ENCODE measurements at places on chromosomes 13 and 19.

GRCh38 chr13:41356786-41357185 is 45.7 kb downstream of the NAA16 start:
- DNase-seq: no peak

DNA sequence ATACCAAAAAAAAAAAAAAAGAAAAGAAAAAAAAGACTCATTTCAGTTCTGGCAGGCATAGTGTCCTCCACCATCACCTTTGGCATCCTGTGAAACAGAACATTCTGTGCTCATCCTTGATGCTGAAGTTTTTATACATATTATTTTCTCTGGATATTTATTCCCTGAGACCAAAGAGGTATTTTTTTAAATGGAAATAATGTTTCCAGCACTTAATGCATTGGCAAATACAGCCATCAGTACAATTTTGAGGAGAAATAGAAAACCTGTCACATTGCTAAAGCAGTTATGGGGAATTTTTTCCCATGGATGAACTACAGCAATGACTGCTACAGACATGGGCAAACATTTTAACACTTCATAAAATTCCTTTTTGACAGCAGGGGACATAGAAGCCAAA is 312.4 kb downstream of the DNAJC15 start:
- no peak for DNase-seq

DNA sequence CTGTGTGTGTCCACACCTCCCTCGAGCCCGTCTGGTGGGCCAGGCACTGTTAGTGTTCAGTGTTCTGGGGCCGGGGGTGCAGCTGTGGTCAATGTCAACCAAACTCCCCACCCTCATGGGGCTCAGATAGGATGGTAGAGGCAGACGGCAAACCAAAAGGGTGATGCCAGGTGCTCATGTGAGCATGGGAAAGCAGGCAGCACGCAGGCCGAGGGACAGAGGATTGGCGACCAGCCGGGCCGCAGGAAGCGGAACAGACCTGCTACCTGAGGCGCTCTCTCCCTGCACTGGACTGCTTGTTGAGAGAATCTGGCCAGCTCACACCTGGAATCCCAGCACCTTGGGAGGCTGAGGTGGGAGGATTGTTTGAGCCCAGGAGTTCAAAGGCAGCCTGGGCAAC is 29.1 kb downstream of the DHX34 start:
- no peak for DNase-seq

DNA sequence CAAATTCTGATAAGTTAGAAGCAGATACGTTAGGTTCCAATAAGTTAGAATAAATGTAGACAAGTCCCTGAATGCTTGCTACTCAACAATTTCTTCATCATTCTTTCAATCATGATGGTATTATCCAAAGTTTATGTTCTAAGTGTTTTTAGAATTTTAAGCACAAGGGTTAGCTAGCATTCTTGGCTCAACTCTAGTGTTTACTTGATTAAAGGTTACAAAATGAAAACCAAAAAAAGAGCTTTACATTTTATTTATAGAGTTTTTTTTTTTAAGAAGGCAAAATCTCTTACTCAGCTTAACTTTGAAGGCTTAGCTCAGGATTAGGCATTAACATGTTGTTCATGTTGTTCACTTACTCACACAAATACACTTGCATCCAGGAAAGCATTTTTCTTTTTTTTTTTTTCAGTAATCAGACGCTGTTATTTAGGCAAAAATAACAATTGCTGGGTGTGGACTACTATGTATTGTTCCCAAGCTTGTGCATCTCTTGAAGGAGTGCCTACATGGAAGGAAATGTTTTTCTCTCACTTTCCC is 420.6 kb downstream of the DCT start:
- no peak for DNase-seq

- no peak for DNase-seq
Observed at GRCh38 chr19:4701557-4701956, 22.1 kb downstream of the DPP9 start.

DNA sequence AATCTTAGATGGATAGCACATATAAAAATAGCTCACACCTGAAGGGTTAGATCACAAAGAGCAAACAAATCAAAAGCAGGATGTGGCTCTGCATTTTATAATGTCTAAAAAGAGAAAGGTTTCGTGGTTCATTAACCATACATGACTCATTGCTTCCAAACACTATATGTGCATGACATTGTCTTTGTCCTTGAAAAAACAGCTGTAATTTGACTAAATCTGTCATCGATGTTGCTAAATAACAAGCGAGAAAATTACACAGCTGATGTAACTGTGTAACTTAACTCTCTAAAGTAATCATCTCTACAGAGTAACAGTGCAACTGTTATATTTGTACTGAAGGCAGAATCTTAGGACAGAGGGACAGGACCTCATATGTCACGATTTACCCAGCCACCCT is 383.1 kb upstream of the GPC6 start:
- DNase-seq: no peak

DNA sequence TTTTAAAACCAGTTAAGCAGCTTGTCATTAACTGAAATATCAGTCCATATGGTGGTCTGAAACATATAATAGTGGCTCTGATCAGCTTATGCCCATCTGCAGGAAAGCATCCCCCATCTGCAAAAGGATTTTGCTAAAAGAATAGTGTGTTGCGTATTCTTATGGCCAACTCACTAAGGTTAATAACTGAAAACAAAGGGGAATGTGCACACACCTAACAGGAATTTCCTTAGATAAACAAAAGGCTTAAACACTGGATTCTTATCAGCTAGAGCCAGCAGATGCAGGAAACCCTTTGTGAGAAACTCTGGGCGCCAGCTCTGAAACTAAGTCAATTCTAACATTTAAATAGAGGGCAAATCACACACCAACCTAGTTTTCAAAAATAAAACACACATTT is 22.1 kb downstream of the VPS36 start:
- no peak for DNase-seq

GRCh38 chr19:15508035-15508710 is at the start of gene CYP4F22:
Gene CYP4F22, plus strand, starts transcription at chr19:15508525. Its CDS starts 16,812 bp downstream, at chr19:15525337.
- no peak for DNase-seq

DNA sequence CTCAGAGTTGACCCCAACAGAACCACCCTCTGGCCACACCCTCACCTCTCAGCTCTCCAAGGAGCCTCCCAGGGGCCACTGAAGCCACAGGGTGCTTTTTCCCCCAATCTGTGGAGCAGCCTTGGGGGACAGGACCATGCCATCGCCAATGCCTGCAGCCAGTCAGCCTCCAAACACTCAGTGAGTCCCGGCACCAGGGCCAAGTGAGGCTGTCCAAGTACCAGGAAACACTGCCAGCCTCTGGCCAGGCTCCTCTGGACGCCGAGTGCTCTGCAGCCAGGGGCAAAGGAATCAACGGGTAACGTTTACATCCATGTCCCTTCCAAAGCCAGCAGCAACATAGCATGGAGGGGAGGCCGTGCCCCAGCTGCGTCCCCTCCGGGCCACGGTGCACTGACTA is 9.5 kb upstream of the COMP start:
- no peak for DNase-seq

GRCh38 chr19:42045575-42045974 is 24.4 kb downstream of the GRIK5 start:
- DNase-seq: no peak

- no peak for DNase-seq
Observed at GRCh38 chr19:2176337-2176994, 12.7 kb downstream of the DOT1L start.

- peak; percentile 20 for DNase-seq
Observed at GRCh38 chr13:62512194-62513141, 1096.8 kb upstream of the PCDH20 start.

DNA sequence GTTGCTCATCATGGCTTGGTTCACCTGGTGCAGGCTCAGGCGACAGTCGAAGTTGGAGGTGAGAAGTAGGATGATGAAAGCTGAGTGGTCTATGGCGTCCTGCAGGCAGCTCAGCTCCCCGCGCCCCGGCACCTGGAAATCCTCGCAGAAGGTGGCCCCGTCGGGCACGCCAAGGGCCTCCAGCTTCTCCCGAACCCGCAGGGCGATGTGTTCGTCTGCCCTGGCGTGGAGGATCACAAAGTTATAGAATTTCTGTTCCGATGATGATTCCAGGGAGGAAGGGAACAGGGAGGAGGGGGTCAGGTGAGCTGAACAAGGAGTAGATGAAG is 14.6 kb downstream of the TICAM1 start:
- no peak for DNase-seq

- DNase-seq: no peak
Observed at GRCh38 chr13:71118779-71119364, 748.1 kb downstream of the DACH1 start.

GRCh38 chr13:20491926-20492435 is 33.7 kb downstream of the CRYL1 start:
- no peak for DNase-seq

DNA sequence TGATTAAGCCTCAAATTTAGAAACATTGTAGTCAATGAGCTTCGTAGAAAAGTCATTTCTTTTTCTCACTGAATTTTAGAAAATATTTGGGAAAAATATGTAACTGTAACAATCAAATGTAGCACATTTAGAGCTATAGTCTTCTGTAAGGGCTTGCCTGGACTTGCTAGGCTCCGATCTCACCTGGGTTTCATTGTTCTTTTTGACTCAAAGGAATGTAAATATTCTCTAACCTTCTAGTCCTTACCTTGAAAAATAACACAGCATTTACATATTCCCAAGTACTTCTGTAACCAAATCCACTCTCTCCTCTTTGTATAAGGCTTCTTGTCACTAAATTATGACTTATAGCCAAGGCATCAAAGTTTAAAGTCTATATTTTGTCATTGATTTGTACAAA is 2.9 kb upstream of the UFM1 start:
- no peak for DNase-seq

- peak; percentile 52 for DNase-seq
Observed at GRCh38 chr19:17719730-17720400, 585 bp downstream of the MAP1S start.

GRCh38 chr13:29925457-29926097 is 75.2 kb upstream of the UBL3 start:
- peak; percentile 72 for DNase-seq

DNA sequence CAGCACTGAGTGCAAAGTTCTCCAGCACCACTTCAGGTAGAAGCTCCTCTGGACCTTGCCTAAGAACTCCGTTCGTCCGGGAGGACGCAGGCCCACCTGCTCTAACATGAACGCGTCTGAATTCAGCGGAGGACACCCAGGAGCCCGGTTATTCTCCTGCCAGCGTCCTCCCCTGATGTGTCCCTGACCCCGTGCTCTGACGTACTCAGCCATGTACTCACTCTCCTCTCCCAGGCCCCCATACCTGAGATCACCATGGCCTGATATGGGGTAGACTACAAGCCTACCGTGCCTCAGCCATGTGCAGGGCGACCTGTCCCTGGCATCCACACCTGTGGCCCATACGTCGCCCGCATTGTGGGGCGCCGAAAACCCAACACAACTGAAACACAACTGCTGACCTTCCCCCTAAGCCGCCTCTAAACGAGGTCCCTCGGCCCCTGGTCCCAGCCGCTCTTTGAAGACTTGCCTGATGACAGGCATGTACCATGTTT is 744 bp upstream of the ZNF584 start:
- no peak for DNase-seq

DNA sequence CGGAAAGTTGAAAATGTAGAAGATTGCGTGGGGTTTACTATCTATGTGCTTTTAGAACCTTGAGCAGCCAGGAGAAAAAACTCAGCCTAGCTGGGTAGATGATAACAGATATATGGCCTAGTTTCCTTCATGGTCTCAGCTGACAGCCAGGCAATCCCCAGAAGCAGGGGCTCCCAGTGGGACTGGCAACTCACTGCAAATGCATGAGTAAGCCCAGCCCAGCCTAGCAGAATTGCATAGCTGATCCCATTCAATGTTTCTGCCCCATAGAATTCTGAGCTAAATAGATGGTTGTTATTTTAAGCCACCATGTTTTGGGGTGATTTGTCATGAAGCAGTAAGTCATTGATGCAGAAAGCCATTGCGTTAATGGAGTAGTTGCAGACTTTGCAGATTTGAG is 108.5 kb downstream of the ERCC5 start:
- DNase-seq: no peak

DNA sequence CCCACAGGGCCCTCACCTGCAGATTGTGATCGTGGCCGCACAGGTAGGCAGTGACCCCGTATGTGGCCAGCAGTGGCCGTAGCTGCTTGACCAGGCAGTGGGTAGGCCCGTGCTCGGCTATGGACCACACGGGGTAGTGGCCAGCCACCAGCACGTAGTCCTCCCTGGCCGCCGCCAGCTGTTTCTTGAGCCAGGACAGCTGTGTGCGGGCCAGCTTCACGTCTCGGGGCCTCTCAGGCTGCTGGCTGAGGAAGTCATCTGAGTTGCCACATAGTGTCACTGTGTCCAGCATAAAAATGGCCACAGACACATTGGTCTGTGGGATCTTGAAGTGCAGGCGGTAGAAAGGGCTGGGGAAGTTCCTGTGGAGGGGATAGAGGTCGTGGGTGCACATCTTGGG is 1.2 kb downstream of the ACP5 start:
- DNase-seq: no peak

GRCh38 chr13:110458017-110458416 is 103.5 kb downstream of the RAB20 start:
- no peak for DNase-seq

DNA sequence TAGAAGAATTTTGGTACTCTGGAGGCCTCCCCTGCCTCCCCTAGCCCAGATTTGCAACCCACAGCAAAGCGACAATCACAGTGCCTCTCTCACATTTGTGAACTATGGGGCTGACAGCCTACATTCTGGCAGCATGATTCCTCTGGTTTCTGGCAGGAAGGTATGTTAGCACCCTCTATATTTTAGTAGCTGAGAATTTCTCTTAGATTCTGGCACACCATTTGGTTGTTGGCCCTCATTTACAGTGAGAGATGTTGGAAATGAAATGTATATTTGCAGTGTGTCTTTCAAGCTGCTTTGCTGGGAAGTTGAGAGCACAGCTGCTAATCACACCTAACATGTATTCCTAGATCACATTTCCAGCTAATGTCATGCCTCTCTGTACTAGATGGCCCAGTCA is 735.0 kb downstream of the FGF9 start:
- no peak for DNase-seq

GRCh38 chr13:21218351-21219035 is 42.0 kb downstream of the MRPL57 start:
- DNase-seq: no peak

GRCh38 chr13:100148422-100148821 is 59.5 kb downstream of the PCCA start:
- no peak for DNase-seq

GRCh38 chr13:25839371-25839770 is 212.4 kb downstream of the SHISA2 start:
- no peak for DNase-seq

GRCh38 chr13:20306039-20306438 is 73.9 kb upstream of the GJB6 start:
- DNase-seq: no peak

- DNase-seq: no peak
Observed at GRCh38 chr19:28961772-28962500, 251.0 kb downstream of the UQCRFS1 start.

GRCh38 chr19:6103217-6103644 is 7.1 kb downstream of the RFX2 start:
- DNase-seq: peak; percentile 86

DNA sequence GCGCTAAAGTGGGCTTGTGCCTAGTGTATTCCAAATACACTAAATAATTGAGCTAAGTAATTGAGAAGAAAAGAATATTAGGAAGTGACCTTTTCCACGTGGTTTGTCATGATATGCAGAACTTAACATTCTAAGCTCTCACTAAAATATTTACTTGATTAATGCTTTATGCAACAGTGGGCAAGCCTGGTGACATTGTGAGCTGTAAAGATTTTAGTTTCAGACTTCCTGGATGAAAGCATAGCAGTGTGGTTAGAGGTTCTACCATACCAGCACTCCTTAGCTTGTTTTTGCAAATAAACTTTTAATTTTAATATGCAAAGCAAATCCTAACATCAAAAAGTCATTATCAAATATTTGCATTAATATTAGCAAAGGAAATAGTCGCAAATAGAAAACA is 1065.1 kb upstream of the SPRY2 start:
- no peak for DNase-seq
